GM12865 (cell line): ENCODE measurements at places on chromosomes 6 and 20.

GRCh38 chr6:156699017-156699421 lies 78.2 kb upstream of the ARID1B start:
- DNase-seq, result peak; percentile 86

GRCh38 chr6:63355632-63356031 lies 35.8 kb upstream of the LGSN start:
- DNase-seq, result no peak

- DNase-seq, result peak; percentile 69
These were observed 527 bp downstream of the TOMM34 start for GRCh38 chr20:44959638-44960102.

DNA sequence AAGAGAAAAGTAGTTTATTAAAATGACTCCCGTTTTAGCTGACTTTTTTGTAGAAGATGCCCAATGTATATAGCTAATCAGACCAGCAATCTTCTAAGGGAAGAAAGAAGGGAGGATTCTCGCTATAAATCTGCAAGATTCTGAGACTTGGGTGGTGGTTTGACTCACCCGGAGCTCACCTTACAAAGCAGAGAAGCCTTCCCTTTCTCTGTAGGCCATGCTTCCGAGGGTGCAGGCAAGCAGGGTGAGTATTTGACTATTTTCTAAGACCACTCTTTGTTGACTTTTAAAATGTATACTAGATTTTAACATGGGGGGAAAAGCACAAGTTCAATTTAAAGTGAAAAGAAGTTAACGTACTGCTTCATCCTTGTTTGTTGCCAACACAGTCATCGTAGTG lies 2.7 kb downstream of the OLIG3 start:
- DNase-seq, result no peak

- no peak for DNase-seq
These were observed 210.9 kb downstream of the SLC24A3 start for GRCh38 chr20:19423097-19423899.

- DNase-seq, result no peak
These were observed 36.7 kb downstream of the NINL start for GRCh38 chr20:25548613-25549086.

DNA sequence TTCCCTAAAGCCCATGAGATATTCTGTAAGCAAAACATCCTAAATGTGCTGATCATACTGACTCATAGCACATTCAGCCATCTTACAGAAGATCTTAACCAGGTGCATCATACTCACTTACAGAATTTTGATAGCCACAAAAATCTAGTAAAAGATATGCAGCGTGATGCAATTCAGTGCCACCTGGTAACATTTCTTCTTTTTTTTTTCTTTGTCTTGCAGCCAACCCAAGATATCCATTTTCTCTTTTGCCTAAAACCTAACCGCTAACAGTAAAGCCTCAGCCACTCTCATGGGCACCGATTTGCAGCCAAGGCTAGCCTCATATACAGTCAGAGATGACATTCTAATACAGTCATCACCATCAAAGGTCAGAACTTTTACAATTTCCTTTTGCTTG lies 293.3 kb downstream of the HACE1 start:
- no peak for DNase-seq

- no peak for DNase-seq
These were observed 82.5 kb upstream of the MRPS10 start for GRCh38 chr6:42300185-42300584.

DNA sequence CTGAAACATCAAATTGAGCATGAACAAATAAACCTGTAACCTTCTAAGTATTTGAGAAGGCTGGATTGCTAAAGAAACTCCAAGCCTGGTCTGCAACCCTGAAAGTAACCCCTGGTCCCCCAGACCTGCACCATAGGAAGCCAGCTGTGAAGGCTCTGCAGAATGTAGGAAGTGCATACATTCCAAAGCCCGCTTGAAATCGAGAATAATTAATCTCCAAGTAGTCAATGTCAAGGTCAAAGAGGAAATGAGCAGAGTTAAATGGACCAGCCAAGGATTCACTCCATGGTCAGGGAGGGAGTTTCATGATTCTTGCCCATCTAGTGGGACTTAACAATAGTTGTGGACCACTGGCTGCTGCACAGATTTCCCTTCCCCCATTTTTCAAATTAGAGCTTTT lies 107.6 kb upstream of the RNF24 start:
- no peak for DNase-seq

GRCh38 chr20:57678340-57678739 lies 31.5 kb downstream of the PMEPA1 start:
- DNase-seq, result no peak

DNA sequence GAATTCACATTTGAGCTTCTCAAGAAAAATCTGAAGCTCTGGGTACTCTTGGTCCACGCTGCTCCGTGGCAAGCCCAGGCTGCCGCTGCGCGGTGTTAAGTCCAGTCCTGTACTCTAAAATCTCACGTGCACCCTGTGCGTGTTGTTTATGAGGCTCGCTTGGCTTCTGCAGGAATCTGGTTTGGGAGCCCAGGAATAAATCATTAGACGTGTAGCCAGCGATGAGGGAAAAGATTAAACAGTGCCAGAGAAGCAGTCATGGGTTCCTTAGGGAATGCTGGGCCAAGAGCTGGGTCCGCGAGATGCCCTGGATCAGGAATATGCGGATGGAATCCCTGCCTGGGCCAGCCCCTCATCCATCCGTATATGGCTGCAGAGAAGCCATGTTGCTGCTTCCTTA lies 87.3 kb downstream of the KCNB1 start:
- no peak for DNase-seq

- DNase-seq, result peak; percentile 11
These were observed 352.6 kb downstream of the ZFAND3 start for GRCh38 chr6:38171997-38172738.

DNA sequence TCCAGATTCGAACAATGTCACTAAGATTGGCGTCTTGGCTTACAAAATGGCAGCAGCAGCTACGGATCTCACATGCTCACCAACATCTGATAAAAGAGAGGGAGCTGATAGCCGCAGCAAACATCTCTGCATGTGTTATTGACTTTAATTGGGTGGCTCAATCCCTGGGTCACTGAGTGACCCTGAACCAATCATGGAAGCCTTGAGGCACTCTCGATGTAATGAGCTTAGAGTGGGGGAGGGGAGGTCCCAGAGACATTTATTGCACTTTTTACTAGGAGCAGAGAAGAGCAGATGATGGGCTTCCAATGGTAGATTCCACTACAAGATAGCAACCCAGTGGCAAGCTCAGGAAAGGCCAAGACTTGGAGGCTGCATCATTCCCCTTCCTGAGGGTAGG lies 238.7 kb downstream of the BMP7 start:
- DNase-seq, result no peak

DNA sequence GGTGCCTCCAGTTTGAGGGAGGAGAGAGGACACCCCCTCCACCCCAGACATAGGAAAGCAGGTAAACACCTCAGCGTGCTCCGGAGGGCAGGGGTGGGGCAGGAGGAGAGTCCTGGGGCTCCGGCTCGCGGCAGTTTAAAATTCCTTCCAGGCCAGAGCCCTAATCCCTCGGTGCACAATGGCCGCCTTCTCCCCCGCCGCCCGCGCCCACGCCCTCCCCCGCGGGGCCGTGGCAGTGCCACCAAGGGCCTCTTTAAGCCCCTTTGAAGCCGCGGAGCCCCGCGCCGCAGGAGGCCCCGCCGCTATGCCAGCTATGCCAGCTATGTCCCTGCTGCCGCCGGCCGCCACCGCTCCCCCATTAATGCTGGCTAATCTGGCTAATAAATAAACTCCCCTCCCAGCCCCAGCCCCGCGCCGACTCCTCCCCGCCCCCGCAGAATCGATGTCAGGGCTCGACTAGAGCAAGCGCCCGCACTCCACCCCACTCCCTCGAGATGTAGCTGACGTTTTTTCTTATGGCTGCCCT lies 125.1 kb downstream of the MRPL14 start:
- DNase-seq, result no peak
